ENCODE measurements at places on chromosomes 12 and 14.

DNA sequence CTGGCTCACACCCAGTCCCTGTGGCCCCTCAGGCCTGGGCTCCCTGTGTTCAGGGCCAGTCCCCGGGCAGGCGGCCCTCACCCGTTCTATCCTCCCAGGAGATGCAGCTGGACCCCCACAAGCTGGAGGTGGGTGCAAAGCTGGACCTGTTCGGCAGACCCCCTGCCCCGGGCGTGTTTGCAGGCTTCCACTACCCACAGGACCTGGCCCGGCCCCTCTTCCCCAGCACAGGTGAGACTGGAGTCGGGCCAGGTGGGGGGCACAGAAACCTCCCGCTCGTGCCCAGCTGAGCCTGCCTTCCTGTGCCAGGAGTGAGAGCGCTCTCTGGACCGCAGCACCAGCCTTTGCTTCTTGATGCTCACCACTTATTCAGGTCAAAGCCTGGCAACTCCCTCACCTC lies 33.7 kb downstream of the LRCOL1 start:
- no peak for DNase-seq

- DNase-seq, result no peak
Observed at GRCh38 chr14:81298122-81298521, 77.4 kb upstream of the GTF2A1 start.

DNA sequence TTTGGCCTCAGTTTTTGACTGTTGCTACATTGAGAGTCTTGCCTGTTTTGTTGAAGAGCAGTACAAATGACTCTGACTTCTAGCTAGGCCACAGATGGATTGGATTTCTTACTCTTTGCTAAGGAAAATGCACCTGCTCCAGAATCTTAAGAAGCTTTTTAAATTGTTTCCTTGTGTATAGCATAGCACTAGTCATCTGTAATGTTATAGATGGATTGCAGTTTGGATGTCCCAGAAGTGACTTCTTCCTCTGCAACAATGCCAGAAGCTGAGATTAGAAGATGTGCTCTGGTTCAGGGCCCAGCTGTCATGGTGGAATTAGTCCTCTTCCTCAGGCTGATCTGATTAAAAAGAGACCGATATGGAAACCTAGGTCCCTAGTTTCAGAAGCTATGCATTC lies 67.9 kb downstream of the DAAM1 start:
- DNase-seq, result no peak

GRCh38 chr12:3092764-3093163 lies 15.6 kb downstream of the TSPAN9 start:
- DNase-seq, result no peak

GRCh38 chr14:74756326-74756725 lies 6.8 kb upstream of the YLPM1 start:
- no peak for DNase-seq

DNA sequence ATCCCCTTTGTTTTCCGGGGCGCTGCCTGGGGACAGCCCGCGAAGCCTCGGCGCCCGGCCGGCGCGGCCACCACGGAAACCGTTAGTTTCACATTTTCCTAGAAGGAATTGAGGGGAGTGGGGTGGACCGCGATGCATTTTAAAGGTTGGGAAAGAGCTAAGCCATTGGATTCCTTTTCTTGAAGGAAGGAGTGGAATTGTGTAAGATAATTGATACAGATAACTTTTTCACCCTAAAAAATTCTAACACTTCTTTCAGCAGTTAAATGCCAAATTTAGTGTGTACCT lies 137.1 kb downstream of the MON2 start:
- no peak for DNase-seq

DNA sequence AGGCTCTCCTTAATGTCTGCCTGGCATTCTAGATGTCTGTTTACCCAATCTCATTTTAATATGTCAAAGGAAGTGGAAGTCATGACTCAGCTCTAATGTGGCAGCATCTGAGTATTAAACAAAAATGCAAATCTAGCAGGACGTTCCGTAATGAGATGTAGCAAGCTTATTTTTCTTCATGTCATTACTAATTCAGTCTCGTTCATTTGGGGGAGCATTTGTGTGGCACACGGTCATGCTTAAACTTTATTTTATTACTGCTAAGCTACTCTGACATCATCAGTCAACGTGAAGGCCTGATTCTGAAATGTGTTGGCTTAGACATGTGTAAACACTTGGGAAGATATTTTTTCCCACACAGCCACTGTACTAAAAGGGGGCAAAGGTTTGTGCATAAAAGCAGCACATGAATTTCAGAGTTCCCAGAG lies 326.7 kb upstream of the TMPO start:
- peak; percentile 21 for DNase-seq

- no peak for DNase-seq
Observed at GRCh38 chr12:1668833-1669543, 21.9 kb upstream of the ADIPOR2 start.

GRCh38 chr14:82854901-82855300 lies 1321.2 kb upstream of the SEL1L start:
- no peak for DNase-seq

- DNase-seq, result peak; percentile 20
Observed at GRCh38 chr12:104956870-104957718, 996 bp downstream of the SLC41A2 start.

DNA sequence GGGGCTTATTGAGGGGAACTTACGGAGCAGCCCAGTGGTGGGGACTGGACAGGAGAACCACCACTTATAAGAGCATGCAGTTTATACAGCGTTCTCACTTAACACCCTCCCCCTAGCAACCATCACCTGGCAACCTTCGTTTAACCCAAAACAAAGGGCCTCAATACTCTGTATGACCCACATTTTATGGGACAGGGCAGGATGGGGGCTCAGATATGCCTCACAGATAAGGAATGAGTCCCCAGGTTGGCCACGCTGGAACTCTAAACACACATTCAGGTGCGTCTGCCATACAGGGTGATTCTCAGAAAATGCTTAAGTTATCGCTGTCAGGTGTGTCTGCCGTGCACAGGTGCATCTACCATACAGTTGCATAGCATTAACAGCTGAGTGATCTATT lies 99.2 kb downstream of the GCH1 start:
- no peak for DNase-seq

- peak; percentile 55 for DNase-seq
Observed at GRCh38 chr14:50399251-50400032, 2.8 kb upstream of the CDKL1 start.

- no peak for DNase-seq
Observed at GRCh38 chr12:13091832-13092231, 11.6 kb downstream of the GSG1 start.

- DNase-seq, result no peak
Observed at GRCh38 chr12:67391034-67391433, 121.9 kb downstream of the CAND1 start.

DNA sequence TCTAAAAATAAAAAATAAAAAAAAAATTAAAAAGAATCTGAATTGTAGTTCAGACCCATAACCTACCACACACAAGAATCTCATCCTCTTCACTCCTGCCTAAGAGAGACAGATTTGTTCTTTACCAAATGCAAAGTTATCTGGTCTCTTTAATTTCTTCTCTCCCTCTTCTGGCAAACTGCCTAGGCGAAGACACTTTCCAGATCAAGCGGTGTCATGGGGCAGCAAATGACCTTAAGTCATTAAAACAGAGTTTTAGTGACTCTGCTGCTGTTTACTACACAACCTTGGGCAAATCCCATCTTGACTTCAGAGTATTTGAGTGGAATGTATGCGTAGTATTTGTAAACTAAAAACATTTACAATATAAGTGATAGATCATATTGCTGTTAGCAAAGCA lies 60.9 kb upstream of the NID2 start:
- DNase-seq, result no peak

DNA sequence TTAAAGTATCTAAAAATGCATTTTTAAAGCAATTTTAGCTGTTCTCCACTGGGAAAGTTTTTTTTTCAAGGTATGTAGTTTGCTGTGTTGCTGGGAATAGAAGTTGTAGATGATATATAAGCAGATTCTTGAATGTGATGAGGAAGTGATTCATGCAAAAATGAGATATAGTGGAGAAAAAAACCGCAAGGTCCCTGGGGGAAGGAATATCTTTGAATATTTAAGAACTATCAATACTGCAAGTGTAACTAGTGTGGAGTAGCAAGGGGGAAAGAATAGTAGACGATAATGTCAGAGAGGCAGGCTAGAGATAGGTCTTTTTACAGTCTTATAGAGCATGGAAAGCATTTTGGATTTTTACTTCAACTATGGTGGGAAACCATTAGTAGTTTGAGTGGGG lies 42.5 kb downstream of the PTCSC3 start:
- DNase-seq, result peak; percentile 25

GRCh38 chr12:57012600-57013465 lies 3.5 kb downstream of the TAC3 start:
- no peak for DNase-seq

GRCh38 chr14:87767567-87767901 lies 225.4 kb downstream of the GALC start:
- DNase-seq, result no peak

GRCh38 chr12:1795785-1796514 lies 24.4 kb upstream of the LRTM2 start:
- DNase-seq, result peak; percentile 94

DNA sequence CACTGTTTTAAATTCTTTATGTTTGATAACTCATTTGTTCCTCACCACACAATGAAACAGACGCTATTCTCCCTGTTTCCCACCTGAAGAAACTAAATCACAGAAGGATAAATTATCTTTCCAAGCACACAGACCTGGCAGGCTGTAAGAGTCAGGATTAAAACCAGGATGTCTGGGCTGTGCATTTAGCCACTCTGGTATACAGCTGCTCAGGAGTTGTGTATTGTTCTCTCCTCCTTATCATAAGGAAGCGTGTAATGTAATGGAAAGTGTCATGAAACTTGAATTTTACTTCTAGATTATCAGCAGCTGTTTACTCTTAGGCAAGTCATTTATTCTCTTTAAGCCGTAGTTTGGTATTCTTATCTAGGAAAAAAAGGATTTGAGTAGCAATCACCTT lies 154.8 kb upstream of the LRIG3 start:
- no peak for DNase-seq

DNA sequence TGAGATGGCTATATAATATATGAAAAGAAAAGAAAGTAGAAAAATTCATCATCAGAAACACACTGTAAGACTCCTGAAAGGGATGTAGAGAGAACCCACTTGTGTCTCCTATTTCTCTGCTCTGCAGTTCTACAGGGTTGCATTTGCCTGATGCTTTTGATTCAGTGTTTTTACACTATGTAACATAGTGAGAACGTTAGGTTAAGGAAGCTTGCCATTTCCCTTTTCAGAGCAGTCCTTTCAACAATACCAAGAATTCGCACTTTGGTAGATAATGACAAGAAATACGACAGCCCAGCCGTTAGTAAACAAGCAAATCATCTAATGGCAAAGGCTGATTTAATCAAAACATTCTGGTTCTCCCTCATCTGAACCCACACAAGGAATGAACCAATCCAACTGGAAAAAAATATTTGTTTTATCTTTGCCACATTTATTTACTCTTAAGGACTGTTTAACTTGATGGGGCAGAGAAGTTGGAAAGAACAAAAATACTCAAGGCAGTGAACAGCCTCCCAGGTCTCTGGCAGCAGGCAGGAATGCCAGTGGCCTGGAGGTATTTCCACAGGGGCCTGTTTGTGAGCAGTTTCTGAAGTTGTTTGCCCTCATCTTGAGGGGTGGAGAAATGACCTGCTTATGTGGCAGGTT lies 30.8 kb upstream of the SOCS2 start:
- DNase-seq, result no peak

DNA sequence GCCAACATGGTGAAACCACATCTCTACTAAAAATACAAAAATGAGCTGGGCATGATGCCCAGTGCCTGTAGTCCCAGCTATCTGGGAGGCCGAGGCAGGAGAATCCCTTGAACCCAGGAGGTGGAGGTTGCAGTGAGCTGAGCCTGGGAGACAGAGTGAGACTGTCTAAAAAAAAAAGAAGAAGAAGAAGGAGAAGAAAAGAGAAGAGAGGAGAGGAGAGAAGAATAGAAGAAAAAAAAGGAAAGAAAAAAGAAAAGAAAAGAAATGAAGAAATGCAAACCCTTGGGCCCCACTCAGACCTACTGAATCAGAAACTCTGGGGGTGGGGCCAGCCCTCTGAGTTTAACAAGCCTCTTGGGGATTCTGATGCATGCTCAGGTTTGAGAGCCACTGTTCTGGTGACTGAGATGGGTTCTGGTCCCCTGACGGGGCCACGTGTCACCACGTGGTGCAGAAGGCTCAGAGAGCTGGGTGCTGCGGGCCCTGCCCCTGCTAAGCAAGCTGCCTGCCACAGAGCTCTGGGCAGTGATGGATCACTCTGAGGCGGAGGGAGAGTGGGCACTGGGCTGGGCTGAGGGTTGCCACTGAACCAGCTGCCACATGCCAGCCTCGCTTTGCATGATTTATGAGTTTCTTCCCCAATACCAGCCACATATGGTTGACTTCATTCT lies 37.5 kb downstream of the ERH start:
- DNase-seq, result no peak

DNA sequence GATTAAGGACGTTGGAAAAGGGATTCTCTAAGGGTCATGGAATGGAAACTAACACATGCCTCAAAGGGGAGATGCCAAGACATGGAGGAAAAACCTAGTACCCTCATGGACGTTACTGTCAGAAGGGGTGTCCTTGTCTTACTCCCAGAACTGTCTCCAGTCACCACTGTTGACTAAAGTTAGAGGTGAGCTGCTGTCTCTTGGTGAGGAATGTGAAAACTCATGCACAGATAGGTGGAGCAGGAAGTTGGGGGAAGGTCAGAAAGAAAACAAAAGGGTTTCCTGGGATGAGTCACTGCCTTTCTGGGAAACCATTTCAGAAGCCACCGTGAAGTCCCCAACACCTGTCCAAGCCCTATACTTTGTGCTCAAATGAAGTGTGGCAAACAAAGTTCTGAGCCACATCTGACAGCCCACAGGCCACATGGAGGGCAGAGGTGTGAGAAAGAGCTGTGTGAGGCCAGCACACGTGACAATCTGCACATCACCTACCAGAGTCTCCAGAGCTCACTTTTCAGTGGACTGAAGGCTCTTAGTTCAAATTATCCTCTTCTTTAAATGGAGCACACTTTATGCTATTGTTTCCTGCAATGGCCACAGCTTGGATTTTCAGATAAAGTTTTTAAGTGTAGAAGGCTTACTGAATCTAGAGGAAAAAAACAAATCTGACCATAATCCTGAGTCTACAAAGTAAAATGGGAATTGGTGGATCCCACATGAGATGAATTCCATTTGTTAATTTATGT lies 92.9 kb upstream of the EGLN3 start:
- DNase-seq, result peak; percentile 77

DNA sequence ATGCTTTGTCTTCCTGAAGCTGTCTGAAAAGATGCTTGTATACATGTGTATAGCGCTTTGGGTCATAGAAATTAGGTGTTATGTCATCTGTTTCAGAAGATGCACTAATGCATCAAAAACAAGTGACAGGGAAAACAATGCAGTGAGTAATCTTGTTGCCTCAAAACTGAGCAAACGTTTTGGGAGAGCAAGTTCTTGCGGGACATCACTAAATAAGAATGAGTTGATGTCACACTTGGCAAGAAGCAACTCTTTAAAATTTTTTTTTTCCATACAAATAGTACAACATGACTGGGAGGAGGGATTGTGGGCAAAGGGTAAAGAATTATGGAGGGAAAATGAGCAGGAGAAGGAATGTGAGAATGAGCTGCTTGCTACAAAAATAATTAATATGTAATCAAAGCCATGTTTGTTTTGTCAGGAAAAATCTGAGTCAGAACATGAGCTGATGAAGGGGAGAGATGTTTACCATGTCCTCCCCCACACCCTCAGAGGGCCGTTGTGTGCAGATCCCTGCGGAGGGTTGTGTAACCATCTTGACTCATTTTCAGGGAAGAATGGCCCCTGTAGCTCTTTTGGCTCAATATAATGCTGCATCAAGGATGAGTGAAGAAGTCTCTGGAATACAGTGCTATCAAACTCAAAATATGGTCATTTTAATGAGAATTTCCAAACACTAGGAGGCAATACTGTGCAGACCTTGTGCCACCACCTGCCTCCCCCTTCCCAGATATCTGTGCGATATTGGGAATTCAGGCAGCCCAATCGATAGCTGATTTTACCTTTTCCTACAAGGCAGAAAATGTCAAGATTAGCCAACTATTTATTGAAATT lies 41.4 kb downstream of the BORCS5 start:
- peak; percentile 84 for DNase-seq

Measured in Daoy (cell line).